ENCODE measurements at places on chromosomes 11 and 22.
A peak's percentile ranks its signal among the peaks of the same experiment; 100 is the strongest.

DNA sequence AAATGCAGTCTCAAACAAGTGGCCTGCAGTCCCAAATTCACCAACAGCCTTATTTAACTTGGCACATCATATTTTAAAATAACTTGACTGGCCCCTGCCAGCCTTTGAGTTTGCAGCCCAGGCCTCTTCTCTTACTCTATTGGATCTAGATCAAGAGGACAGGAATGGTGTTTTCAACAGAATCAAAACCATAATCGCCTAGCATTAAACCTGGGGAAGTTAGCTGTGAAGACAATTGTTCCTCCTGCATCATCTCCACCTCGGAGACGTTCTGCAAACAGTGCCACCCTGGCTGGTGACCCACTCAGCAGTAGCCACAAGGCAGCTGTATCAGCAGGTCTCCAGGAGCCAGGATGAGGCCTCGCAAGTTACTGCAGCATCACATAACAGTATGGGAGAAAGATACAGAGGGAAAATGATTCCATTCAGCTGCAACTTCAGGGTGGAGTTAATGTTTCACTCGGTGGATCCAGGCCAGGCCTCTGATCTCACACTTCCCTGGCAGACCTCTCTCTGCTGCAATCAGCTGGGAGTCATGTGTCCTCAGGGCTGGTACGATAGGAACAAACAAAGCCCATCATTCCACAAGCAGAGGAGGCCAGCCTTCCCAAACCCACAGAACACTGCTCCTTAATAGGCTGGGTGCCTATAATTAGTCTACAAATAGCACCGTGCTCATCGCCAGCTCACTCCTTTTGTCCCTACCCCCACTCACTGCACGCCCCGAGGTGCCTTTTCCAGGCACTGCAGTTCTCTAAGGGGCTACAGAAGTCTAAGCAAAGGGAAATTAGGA, 18.6 kb upstream of the SCN2B start:
- peak; percentile 68 for DNase-seq

GRCh38 chr11:31809857-31810778, 1.0 kb downstream of the PAX6 start:
- peak; percentile 41 for DNase-seq

- peak; percentile 43 for DNase-seq
These were observed 7.2 kb upstream of the CARD10 start for GRCh38 chr22:37526376-37526775.

GRCh38 chr11:79374727-79375126, 66.1 kb downstream of the TENM4 start:
- DNase-seq: no peak

DNA sequence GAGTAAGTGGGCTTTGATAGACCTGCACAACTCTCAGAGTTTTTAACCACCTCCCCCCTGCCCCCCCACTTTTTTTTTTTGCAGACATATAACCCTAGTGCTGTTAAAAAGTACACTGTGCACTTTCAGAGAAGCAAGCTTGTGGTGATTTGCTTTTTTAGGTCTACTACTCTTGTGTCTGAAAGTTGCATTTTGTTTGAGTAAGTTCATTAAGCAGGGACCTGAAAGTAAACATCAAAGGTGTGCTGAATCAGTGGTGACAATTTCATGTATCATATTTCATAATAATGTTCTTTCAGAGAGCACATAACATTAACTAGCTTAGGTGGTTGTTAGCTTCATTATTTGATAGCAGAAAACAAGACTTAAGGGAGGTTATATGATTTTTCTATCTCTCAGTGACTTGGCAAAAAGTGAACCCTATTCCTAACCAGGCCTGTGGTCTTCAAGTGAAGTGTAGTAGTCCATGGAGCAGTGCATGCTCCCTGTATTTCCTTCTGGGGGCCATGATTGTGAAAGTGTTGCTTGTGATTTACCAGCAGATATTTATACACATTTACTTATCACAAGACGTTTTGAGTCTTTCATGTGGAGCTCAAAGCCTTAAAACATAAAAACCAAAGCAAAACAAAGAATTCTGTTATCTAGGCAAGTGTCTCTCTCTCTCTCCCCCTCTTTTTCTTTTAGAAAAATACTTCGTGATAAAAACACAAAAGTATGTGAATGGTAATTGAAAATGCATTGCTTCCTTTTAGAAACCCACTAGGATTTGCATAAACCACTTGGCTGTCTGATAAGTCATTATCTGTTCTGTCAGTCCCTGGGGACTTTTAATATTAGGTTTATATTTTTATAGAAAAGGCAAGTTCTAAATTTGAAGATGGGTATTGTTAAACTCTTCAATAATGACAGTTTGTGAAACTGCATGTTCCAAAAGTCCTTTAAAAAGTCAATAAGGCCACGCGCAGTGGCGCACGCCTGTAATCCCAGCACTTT, 7.5 kb upstream of the RAG2 start:
- DNase-seq: no peak

GRCh38 chr22:48053973-48054372, 1291.5 kb downstream of the TBC1D22A start:
- no peak for DNase-seq

DNA sequence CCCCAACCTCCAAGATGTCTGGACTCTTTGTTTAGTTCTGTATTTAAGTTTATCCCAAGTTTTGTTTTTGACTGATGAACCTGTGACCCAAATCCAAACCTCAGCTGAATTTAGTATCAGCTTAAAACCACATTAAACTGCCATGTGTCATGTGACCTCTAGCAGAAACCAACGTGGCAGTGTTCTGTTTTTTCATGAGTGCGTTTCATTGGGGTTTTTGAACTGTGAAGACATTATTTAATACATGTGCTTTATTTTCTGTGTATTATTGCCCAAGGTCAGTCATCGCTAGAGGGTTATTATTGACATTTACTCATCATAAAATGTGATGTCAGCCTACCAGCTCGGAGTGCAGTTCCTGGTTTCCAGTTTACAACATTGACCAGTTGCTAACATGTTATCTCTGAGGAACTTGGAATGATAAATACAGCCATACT, 1.8 kb downstream of the TLCD5 start:
- no peak for DNase-seq

GRCh38 chr11:75461151-75461550, 28.1 kb upstream of the KLHL35 start:
- DNase-seq: no peak

DNA sequence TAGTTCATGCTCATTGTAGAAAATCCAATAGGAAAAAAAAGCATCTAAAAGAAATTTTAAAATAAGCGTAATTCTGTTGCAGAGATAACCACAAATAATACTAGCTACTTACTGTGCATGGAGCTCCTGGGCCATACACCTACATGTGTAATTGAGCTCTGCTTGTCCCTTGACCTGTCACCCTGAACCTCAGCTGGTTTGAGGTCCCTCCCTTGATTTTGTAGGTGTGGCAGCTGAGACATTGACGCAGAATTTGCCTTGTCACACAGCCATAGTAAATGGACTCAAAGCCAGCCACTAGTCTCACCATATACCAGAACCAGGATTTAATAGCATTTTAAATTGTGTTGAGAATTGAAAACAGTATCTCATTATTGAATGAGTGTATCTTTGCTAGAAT, 135.3 kb downstream of the MORC2 start:
- no peak for DNase-seq

DNA sequence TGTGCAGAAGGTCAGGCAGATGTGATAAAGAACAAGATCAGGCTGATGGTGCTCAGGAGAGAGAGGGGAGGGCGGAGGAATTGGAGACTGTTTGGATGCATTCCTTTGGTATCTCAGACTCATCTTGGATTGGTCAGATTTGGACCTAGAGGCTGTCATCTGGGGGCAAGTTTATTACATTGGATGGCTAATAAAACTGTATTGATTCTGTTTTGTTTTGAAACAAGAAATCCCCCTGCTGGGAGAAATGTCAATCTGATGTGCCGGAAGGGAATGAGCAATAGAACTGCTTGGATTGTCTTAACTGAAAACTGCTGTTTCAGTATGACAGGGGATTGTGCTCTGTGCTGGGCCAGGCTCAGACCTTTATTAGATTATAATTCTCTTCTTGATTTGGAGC, 25.5 kb upstream of the CCDC90B start:
- no peak for DNase-seq

All from mucosa of descending colon (tissue), 3 donors.